ENCODE measurements at places on chromosomes 1 and 21.

DNA sequence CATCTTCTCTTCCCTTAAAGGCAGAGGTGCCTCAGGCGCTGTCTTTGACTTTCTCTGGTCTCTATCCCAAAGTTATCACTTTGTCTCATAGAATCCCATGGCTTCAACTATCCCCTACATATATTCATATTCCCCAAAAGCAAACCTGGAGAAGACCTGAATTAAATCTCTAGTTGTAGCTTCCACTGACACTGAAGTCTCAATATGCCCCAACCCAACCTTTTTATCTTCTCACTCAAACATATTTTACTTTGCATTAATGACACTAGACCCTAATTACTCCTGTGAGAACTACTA lies 354.5 kb upstream of the DUSP10 start:
- DNase-seq: no peak

- no peak for DNase-seq
These were observed 605 bp downstream of the TNFRSF9 start for GRCh38 chr1:7940034-7940433.

DNA sequence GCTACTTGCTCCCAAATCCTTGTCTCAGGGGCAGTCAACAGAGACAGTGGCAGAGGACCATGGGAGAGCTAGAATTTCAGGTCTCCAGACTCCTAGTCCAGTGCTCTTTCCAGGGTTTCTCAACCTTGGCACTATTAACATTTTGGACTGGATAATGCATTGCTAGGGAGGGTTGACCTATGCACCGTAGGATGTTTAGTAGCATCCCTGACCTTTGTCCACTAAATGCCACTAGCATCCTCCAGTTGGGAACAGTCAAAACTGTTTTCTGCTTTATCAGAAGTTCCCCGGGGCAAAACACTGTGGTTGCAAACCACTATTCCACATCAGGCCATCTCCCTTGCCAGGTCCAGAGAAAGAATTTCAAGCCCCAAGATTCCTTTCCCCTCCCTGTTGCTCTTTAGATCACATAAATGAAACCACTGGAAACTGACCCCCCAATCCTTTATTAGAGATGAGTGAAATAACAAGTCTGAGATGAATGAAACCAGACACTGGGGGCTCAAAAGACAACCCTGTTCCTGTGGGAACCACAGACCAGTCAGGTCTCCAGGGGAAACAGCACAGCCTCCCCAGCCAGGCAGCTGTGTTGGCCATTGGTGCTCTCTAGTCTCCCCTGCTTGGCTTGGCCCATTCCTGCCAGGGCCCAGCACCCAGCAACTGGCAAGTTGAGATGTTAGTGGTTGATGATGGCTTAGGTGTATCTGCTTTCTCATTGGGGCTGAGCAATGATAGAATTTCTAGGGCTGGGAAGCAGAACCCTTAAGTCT lies 3.8 kb upstream of the TCEA3 start:
- no peak for DNase-seq

- DNase-seq: no peak
These were observed 409.9 kb upstream of the NFIA start for GRCh38 chr1:60672449-60672848.

DNA sequence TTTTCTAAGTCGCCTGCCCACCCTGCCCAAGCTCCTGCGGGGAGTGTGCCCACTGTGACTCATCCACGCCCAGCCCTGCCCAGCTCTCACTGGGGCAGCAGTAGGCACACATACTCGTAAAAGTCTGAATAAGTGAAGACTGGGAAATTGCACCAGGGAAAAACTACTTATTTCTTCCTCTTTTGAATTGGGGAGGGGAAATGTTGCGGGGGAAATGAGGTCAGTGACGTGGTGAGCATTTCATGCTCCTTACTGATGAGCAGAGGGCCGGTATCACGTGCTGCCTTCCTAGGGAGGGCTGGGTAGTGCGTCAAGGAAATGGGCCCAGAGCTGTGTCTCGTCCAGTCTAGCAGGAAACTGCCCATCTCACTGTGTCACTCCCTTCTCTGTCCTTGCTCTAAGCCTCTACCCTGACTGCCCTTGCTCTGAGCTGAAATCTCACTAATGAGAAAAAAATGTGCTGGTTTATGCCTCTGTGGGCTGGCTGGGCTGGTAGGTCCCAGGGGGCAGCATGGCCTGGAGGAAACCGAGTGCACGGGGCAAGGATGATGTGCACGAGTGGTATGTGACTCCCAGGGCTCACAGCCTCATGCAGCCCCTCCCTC lies 13.5 kb upstream of the TNFRSF1B start:
- peak; percentile 79 for DNase-seq

DNA sequence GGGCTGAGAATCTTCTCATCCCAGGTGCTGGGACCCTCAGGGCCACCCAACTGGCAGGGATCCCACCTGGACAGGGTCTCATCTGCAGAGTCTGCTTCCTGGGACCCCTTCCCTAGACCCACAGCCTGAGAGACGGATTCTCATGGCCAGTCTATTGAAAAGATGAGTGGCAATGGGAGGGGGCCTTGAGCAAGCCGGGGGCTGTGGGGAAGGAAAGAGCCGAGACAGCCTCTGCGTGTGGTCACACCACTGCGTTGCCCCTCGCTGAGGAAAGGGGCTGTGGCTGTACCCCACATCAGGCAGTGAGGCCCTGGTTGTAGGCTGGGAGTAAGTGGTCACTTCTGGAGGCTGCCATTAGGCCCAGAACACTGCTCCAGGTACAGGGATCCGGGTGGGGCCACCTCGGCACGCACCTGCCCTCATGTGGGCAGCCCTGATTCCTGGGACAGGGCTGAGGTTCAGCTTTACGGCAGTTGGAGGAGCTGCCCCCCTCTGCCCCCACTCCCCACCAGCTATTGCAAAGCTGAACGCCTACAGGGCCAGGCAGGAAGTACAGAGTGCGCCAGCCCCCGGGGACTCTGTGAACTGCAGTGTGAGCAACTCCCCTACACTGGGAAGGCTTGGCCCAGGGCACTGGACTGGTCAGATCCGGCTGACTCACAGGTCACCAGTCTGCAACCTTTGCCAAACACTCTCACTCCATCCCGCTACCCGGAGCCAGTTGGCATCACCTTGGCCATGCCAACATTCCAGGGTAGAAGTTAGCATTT lies 106.9 kb downstream of the RIPK4 start:
- no peak for DNase-seq

DNA sequence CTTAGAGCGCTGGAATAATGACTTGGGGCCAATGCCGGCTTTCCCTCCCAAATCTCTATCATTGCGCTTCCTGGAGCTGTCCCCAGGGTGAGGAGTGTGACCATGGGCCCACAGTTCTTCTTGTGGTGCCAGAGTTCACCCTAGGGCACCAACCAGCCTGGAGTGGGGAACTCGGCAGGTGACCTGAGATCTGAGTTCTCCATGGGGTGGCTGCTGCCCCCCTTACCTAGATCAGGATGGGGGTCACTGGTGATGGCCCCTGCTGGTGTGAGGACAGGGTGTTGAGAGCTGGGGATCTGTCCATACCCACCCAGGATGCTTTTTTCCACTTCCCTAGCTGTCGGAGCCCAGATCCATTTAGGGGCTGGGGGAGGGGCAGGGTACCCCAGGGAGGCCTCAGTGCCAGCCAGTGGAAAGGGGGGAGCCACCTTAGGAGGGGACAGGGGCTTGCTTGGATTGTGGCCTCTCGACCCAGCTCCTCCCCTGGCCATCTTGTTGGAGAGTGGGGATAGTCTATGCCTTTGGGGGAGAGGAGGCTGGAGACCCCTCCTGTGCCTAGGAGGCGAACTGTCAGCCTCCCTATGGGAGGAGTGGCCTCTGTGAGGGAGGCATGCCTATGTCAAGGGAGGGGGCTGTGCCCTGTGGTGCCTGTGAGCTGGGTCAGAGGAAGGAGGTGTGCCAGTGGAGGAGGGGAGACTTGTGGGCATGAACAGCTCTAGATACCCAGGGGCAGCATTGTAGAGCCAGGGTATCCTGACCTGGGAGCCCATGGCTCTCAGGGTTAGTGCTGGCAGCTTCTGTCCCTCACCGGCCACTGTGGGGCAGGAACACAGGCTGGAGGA lies 1.7 kb downstream of the FOXO6 start:
- DNase-seq: no peak

GRCh38 chr1:177170756-177171535 lies at the start of gene BRINP2:
BRINP2 (plus strand) TSS chr1:177170958; CDS start chr1:177229877, 58,919 bp downstream.
- DNase-seq: peak; percentile 26

GRCh38 chr1:237583270-237583669 lies 307.5 kb downstream of the ZP4 start:
- no peak for DNase-seq

GRCh38 chr1:164607351-164607750 lies 48.4 kb downstream of the PBX1 start:
- no peak for DNase-seq

GRCh38 chr1:218658899-218659298 lies 313.8 kb downstream of the TGFB2 start:
- peak; percentile 92 for DNase-seq

- DNase-seq: peak; percentile 49
These were observed 19.2 kb upstream of the PTTG1IP start for GRCh38 chr21:44892536-44893277.

DNA sequence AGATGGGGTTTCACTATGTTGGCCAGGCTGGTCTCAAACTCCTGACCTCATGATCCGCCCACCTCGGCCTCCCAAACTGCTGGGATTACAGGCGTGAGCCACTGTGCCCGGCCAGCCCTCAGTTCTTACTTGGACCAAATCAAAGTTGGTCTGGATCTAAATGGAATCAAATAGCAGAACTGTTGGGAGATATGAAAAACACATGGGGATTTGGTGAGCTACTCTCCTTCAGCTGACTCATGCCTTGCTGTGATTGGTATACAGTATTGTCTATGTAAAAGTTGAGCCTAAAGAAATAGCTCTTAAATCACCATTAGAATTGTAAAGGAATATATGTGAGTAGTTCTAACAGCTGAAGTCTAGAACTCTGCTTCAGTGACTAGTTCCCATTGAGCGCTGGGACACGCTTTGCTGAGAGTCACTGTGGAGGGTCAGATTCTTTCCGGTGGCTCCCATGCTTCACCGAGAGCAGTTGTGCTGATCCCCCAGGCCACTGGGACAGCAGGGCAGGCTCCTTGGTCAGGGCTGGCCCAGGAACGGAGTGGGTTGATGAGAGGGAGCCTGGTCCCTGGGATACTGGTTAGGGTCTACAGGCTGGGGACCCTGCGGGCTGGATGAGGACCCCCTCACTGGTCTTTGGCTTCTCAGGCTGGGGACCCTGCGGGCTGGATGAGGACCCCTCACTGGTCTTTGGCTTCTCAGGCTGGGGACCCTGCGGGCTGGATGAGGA lies 14.0 kb downstream of the PKNOX1 start:
- peak; percentile 78 for DNase-seq

DNA sequence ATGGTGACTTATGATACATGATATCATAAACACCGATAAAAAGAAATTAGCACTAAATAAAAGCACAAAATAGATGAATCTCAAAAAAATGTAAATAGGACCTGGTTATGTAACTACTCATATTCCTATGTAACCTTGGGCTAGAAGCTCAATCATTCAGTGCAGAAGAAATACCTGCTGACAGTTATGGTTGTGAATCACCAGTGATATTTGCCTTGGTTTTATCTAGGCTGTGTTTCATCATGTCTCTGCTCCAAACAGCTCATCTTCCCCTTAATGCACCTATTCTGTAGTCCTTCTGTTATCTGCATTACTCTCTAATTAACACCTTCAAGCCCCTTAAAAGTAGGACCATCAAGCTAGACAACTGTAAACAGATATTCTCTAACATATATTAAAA lies 16.3 kb upstream of the PIGC start:
- no peak for DNase-seq

- DNase-seq: peak; percentile 65
These were observed 466.7 kb upstream of the NFIA start for GRCh38 chr1:60615666-60616065.

DNA sequence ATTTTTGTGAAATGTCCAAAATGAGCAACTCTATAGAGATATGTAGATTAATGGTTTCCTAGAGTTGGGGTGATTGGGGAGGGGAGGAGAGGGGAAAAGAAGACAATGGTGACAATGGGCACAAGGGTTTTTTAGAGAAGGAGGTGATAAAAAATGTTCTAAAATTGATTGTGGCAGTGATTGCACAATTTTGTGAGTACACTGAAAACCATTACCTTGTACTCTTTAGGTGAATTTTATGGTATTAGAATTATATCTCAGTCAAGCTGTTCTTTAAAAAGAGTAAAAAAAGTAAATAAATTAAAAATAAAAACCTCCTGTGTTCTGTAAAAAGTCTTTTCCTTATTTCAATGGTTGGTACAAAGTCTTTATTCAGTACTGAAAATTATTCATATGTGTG lies 330.2 kb downstream of the PTBP2 start:
- DNase-seq: no peak
